Activated CD4-positive, CD25-positive, alpha-beta regulatory T cell treated with anti-CD3 and anti-CD28 coated beads, Interleukin-2, amount 50 U/mL, for 72 hours (primary cell): ENCODE measurements at places on chromosomes 11 and 22.

DNA sequence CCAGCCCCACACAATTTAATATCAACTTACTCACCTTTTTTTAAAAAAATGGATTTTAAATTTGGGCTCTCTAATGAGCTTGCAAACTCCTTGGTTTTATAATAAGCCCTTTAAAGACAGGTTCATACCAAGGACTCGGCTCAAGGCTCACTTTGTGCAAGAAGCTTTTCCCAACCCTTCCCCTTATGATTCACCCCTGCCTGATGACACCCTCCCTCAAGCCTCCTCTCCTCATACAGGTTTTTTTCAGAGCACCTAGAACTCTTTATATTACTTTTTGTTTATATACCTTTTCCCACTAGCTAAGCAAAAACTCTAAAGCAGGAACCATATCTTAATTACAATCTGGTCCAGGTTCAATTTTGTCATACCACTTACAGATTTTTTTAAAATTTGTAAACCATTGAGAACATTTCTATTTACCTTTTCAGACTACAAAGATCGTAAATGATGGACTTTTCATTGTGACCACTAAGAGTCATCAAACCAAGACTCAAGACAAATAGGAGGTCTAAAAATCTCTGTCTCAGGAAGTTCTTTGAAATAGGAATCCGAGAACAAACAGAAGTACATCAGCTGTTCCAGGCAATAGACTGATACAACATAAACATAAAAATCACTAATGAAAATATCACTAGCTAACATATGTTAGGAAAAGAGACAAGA is 13.1 kb upstream of the EXPH5 start:
- no peak for DNase-seq

- peak; percentile 94 for DNase-seq
Measured at GRCh38 chr22:36853407-36854099, 7.3 kb upstream of the NCF4 start.

DNA sequence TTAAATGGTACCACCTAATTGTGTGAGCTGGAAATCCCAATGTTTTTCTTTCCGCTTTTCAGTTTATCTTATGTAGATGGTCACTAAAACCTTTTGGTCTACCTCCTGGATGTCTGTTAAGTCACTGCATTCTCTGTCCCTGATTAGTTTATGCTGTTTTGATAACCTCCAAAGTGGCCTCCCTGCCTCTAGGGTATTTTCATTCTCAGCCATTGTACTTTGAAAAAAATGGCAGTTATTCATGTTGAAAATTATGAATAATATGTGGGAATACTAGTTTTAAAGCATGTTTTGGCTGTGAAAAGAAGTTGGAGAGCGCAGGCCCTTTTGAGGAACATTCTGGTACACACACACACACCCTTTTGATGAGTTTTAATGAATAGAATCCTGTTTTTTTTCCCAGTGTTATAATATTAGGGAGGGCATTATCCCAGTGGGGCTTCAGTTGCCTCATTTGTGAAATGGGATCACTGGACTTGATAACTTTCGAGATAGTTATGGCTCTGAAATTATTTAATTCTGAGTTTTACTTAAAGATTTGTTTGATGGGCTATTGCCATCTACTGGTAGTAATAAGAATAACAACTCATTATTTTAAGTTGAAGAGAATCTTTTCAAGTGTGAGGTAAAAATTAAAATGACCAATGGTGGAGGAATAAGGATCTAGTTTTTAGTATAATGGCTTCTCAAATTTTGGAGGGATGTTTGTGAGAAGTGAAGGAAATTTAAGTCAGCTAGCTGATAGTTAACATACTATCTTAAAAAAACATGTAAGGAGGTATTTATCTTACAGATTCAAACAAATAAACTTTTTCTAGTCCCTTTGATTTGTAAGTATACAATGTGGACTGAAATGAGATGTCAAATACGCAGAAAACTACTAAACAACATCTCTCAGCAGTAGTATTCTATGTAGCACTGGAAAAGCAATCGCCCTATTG is 3.9 kb downstream of the FDX1 start:
- no peak for DNase-seq

DNA sequence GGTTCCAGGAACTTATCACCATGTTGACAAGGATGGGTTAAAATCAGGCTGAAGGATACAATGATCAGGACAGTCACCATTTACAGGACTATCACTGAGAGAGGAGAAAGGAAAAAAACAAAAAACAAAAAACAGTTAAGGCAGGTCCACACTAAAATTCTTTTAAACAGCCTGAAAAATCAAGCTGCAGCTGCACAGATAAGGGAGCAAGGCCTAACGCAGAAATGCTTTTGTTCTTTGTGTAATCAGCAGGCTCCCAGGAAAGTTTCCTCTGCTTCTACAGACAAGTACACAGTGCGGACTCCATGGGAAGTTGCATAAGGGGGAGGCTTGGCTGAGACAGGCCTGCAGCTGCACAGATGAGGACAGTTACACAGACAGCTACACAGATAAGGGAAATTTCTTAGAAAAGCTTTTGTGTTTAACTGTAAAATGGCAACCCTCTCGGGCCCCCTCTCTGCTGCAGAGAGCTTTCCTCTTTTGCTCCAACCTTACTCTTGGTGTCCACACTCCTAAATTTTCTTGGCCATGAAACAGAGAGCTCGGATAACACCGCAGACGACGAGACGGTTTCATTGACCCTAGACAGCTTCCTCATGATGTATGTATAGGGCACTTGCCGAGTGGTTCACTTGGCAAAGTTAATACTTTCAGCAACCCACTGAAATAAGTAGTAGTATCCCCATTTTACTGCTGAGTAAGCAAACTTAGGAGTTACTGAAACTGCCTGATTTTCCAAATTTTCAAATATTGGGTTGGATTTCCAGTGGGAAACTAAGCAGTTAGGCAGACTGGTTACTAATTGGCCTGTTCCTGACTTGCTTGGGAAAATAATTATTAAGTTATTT is 45.5 kb downstream of the PIWIL3 start:
- no peak for DNase-seq

GRCh38 chr22:39933741-39934140 is 26.5 kb upstream of the TMA7B start:
- DNase-seq, result peak; percentile 18

DNA sequence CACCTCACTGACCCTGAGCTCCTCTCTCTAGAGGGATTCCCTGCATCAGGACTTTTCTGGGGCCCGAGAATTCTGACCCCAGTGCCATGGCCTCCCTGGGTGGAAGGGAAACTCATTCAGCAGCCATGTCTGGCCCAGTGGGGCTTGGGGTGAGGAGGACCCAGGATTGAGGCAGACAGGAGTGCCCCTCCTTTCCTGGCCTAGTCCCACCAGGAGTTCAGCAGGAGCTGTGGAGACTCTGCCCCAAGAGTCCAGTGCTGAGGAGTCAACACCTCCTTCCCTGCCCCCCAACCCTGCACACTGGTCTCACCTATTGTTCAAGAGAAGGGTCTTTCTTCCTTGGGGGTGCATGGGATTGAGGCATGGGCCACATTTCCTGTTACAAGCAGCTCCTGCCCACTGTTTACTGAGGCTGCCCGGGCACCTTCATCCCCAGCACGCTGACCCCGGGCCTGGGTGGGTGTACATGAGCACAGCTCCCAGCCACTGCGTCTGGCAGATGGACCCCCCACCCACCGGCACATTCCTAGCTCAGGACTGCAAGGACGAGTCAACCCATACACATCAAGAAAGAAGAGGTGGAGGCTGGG is 33.9 kb downstream of the ALX4 start:
- no peak for DNase-seq

- DNase-seq, result no peak
Measured at GRCh38 chr11:10268746-10269488, 25.1 kb downstream of the SBF2 start.

DNA sequence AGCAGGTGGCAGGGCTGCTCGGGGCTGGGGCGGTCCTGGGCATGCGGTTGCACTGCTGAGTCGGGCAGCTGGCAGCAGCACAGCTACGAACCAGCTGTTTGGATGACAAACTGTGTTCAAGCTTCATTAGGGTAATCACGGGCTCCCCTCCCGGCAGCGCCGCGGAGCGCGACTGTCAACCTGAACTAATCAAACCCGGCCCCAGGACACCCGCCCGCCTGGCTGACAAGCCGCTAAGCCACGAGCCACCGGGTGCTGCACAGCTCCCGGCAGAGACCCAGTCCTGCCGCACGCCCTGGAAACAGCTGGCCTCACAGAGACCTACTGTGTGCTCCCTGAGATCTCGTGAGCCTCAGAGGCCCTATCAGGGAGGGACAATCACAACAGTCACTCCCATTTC is 60.6 kb upstream of the TCF20 start:
- DNase-seq, result no peak

- DNase-seq, result no peak
Measured at GRCh38 chr11:111301004-111301841, 2.9 kb downstream of the POU2AF3 start.

DNA sequence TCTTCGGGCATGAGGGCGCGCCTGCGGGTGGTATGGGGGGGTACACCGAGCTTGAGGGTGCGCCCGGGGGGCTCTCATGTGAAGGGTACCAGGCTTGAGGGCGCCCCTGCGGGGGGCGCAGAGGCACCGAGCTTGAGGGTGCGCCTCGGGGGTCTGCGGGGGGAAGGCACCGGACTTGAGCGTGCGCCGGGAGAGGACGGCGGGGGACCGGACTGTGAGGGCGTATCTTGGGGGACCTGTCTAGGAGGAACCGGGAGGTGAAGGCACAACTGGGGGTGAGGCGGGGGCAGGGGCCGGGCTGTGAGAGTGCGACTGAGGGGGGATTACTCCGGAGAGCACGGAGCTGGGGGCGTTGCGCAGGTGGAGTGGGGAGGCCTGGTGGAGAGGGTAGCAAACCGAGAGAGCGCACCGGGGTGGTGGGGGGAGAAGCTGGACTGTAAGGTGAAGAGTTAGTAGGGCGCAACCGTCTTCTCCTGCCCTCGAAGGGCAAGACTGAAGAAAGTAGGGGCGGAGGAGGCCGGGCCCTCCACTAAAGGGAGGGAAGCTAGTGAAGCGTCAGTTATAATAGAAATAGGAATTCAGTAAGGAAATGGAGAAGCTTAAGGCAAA is 1.1 kb upstream of the DDX6 start:
- DNase-seq, result peak; percentile 47

GRCh38 chr11:125621995-125622394 is 3.0 kb upstream of the CHEK1 start:
- no peak for DNase-seq

- peak; percentile 62 for DNase-seq
Measured at GRCh38 chr22:41833369-41834004, 582 bp downstream of the SREBF2 start.

DNA sequence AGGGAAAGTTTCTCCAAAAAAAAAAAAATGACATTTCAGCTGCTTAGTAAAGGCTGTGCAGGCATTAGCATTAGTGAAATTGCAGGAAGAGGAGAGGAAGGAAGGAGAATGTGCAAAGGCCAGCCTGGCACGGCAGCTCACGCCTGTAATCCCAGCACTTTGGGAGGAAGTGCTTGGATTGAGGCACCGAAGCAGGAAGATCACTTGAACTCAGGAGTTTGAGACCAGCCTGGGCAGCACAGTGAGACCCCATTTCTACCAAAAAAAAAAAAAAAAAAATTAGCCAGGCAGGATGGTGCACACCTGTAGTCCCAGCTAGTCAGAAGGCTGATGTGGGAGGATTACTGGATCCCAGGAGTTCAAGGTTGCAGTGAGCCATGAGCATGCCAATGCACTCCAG is 7.8 kb downstream of the TRIOBP start:
- no peak for DNase-seq

- no peak for DNase-seq
Measured at GRCh38 chr11:110389965-110390364, 39.8 kb upstream of the FDX1 start.

- DNase-seq, result peak; percentile 67
Measured at GRCh38 chr22:20456064-20456721, 18.6 kb upstream of the SCARF2 start.

GRCh38 chr22:23524226-23524625 is 55.9 kb downstream of the IGLL1 start:
- DNase-seq, result no peak

GRCh38 chr11:33735271-33736147 is 714 bp downstream of the CD59 start:
- peak; percentile 62 for DNase-seq

GRCh38 chr22:29948385-29948769 is 65.4 kb downstream of the MTMR3 start:
- DNase-seq, result no peak

GRCh38 chr11:48101044-48101733 is 115.4 kb upstream of the OR4B1 start:
- no peak for DNase-seq

GRCh38 chr22:29718949-29719898 is 579 bp upstream of the CABP7 start:
- no peak for DNase-seq

GRCh38 chr11:111352935-111353710 is 26.0 kb downstream of the POU2AF1 start:
- no peak for DNase-seq

DNA sequence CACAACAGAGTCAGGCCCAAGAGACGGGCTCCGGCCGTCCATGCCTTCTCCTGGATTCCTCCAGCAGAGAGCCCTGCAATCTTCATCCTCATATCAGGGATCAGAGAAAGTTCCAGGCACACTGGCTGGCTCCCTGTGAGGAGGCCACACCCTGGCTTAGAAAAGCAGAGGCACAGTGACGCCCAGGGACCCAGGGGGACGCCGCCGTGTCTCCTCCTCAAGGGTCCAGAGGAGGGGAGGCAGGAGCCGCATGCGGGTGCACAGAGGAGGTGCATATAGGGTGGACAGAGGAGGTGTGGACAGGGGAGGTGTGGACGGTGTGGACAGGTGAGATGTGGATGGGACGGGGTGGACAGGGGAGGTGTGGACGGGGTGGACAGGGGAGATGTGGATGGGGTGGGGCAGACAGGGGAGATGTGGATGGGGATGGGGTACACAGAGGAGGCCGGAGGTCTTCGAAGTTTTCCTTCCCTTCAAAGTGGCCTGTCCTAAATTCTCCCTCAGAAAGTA is 1521.9 kb downstream of the BRD1 start:
- no peak for DNase-seq

- DNase-seq, result no peak
Measured at GRCh38 chr11:60891103-60891741, 15.2 kb downstream of the PRPF19 start.

DNA sequence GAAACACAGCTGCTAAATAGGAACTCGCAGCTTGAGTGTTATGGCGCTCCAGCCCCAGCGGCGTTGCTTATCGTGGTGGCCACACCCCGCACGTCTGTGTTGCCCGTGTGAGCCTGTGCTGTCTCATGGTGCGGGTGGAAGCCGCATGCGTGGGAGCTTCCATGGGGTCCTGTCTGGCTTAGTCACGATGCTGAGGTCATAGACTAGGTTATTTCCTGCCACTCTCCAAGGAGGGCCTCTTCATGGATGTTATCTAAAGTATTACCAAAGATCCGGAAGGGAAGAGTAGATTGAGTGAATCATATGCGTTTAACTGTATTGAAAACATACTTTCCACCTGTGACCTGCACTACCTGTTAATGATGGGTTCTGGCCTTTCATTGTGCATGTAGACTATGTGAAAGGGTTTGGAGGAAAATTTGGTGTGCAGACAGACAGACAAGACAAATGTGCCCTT is 21.7 kb downstream of the CTTN start:
- DNase-seq, result no peak
